ENCODE measurements at places on chromosomes 5 and 9.
A peak's percentile ranks its signal among the peaks of the same experiment; 100 is the strongest.

GRCh38 chr9:95766906-95767305 lies 108.6 kb upstream of the ERCC6L2 start:
- no peak for DNase-seq

DNA sequence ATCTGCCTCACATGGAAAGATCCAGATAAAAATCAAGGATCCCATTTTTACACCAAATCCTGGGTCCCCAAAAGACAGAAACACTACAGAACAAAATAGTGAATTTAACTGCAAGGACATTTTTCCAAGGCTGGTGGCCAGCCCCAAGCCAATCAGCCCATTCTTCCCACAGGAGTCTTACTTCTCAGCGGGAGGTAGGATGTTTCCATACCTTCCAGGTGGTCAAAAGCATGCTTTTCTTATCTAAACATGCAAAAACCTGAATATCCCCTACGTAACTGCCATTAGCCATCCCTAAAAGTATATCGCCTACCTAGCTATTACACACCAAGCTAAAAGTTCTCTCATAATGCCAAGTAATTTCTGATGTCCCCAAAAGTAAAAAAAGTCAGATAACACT lies 20.6 kb downstream of the TMEM161B start:
- no peak for DNase-seq

GRCh38 chr9:99199938-99200539 lies 21.7 kb downstream of the ALG2 start:
- DNase-seq, result no peak

DNA sequence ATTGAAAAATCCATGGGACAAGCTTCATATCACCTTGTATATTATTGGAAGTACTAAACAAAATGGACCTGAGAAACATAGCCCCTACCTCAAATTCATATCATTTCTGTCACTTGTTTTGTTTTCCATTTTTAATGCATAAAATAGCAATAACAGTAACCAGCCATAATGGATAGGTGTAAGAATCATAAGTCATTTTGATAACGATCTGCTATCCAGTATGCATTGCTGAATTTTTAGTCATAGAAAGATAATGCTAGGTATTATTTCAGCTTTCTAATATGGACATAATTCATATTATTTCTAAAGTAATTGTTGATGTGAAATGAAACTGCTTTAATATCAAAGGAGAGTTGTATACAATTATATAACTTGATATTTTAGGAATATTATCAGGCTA lies 1.1 kb upstream of the LRRC70 start:
- no peak for DNase-seq

- no peak for DNase-seq
Observed at GRCh38 chr5:90142541-90142940, 267.0 kb downstream of the CETN3 start.

GRCh38 chr5:44046619-44047364 lies 342.4 kb downstream of the FGF10 start:
- DNase-seq, result no peak

DNA sequence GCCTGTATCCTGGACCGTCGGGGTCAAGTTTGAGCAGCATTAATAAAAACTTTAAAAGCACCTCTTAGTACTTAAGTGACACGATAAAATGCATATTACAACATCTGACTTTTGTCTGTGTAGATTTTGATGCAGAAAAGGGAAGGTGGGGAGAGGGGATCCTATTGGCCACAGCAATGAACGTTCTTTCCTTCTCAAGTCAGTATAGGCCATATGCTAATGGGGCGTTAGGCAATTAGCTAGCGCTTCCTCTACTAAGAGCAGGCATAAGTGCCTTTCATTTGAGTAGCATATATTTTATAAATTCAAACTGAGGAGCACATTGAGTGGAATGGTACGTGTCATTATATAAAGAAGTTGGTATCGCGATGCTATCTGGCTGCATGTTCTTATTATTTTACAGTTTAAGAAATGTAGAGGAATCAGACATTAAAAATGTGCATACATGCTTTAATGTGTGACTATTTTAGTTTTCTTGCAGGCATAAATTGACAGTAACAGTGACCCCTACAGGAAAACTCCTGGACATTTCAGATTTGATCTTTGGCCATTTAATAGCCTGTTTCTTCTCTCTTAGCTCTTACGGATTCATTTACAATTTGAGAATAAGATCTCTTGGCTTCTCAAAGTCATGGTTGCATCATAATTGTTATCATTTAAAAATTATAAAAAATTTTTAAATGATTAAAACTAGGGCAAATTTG lies 1.1 kb upstream of the GNA14 start:
- no peak for DNase-seq

DNA sequence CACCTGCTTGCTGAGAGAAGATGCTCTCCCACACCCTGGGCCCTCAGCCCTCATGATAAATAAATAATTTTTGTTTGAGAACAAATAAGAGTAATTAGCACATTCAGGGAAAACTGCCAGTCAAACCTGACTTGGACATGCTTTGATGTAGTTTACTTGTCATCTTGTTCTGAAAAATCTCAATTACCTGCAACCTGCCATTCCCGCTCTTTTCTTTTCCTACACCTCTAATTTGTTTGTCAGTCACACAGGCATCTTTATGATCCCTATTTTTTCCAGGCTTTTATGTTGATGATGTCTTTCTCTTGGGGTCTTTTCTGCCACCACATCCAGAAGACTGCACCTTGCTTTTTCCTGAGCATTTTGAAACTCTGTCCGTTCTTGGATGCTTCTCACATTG lies 28.6 kb upstream of the TGFBI start:
- no peak for DNase-seq

- no peak for DNase-seq
Observed at GRCh38 chr5:57595523-57595991, 112.9 kb upstream of the ACTBL2 start.

DNA sequence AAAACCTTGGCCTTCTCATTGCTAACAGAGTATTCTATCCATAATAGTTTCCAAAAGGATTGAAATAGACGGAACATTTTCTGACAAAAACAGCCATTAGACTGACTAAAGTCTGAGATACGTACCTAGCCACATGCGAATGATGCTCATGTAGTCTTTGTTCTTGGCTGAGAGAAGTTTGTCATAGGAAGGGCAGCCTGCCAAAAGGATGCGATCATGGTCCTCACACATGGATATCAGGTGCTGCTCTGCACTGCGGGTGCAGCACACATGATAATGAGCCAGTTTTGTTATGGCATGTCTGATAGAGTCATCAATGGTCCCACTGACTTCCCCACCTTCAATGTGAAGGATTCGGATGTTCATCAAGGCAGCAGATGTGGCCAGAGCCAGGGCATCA lies 12.3 kb downstream of the GNE start:
- no peak for DNase-seq

- DNase-seq, result no peak
Observed at GRCh38 chr9:101605547-101605946, 10.8 kb upstream of the PPP3R2 start.

GRCh38 chr5:30960036-30960435 lies 233.4 kb upstream of the CDH6 start:
- no peak for DNase-seq

- no peak for DNase-seq
Observed at GRCh38 chr9:90445391-90445790, 197.2 kb downstream of the DIRAS2 start.

- peak; percentile 22 for DNase-seq
Observed at GRCh38 chr5:95842854-95843544, 20.5 kb upstream of the GLRX start.

- no peak for DNase-seq
Observed at GRCh38 chr5:53929570-53929969, 369.1 kb downstream of the NDUFS4 start.

GRCh38 chr5:56190497-56190896 lies 42.6 kb downstream of the ANKRD55 start:
- DNase-seq, result peak; percentile 60
